ENCODE measurements at places on chromosomes 12 and 14. TPM values are rescaled to one million over a fixed set of nuclear protein-coding genes. Genes with fewer than 3 reads are reported as not detected.

CMTM5 gene
- not detected for total RNA-seq

TAS2R42 gene
- total RNA-seq: not detected

HSP90AA1 gene
- total RNA-seq: 202 TPM

ANO4 gene
- 0.08 TPM for total RNA-seq

ADAMTS20 gene
- total RNA-seq: not detected

IL31 gene
- not detected for total RNA-seq

MYO1H gene
- total RNA-seq: not detected

ATF1 gene
- total RNA-seq: 23.2 TPM

TAS2R20 gene
- 1.9 TPM for total RNA-seq

MYH6 gene
- total RNA-seq: not detected

FOXM1 gene
- 3.8 TPM for total RNA-seq

GTF2A1 gene
- total RNA-seq: 43.3 TPM

HCAR3 gene
- total RNA-seq: not detected

CCDC60 gene
- total RNA-seq: not detected

GPATCH2L gene
- 73.5 TPM for total RNA-seq

VRTN gene
- not detected for total RNA-seq

FAM222A gene
- 0.08 TPM for total RNA-seq

SERPINA9 gene
- total RNA-seq: not detected

TRPV4 gene
- total RNA-seq: 1.6 TPM

MSI1 gene
- not detected for total RNA-seq

KLRD1 gene
- under 0.01 TPM for total RNA-seq

GRIN2B gene
- total RNA-seq: under 0.01 TPM

VWF gene
- total RNA-seq: 0.75 TPM

SPIC gene
- total RNA-seq: not detected

CYP27B1 gene
- not detected for total RNA-seq

Measured in smooth muscle cell of the coronary artery (primary cell).